ENCODE measurements at places on chromosomes 7 and 10. TPM values are rescaled to one million over a fixed set of nuclear protein-coding genes. Genes with fewer than 3 reads are reported as not detected.
A peak's percentile ranks its signal among the peaks of the same experiment; 100 is the strongest.

Gene GPR15LG
- total RNA-seq: 6.8 TPM

Gene CARD11
- total RNA-seq: 20.1 TPM

Gene SLC18A3
- total RNA-seq: 0.10 TPM

Gene CRYGN
- not detected for total RNA-seq

Gene CNNM1
- total RNA-seq: 0.35 TPM

Gene CLEC2L
- not detected for total RNA-seq

Gene FANK1
- 26.4 TPM for total RNA-seq

Gene UCN3
- total RNA-seq: not detected

GRCh38 chr10:132705943-132706342, 80.0 kb downstream of the NKX6-2 start:
- DNase-seq: no peak

- no peak for DNase-seq
Observed at GRCh38 chr10:80614576-80615416, 77.1 kb downstream of the SH2D4B start.

- DNase-seq: no peak
Observed at GRCh38 chr10:103822107-103822716, 33.2 kb downstream of the SH3PXD2A start.

- no peak for DNase-seq
Observed at GRCh38 chr7:99624484-99624883, 7.7 kb downstream of the ZSCAN25 start.

DNA sequence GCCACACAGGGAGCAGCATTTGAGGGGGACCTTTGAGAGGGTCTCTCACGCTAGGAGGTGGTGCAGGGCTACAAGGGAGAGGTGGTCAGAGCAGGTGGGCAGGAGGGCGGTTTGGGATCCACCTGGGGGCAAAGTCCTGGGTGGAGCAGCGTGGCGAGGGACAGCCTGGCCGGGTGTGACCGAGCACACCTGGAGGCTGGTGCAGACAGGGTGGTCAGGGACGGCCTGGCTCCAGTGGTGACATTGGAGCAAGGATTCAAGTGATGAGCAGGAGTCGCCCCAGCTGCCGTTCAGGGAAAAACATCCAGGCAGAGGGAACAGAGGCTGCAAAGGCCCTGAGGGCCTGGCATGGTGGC, 36.0 kb downstream of the CLIP2 start:
- no peak for DNase-seq

- no peak for DNase-seq
Observed at GRCh38 chr7:40656349-40656748, 521.5 kb downstream of the SUGCT start.

- DNase-seq: no peak
Observed at GRCh38 chr10:78065611-78066010, 31.9 kb downstream of the RPS24 start.

DNA sequence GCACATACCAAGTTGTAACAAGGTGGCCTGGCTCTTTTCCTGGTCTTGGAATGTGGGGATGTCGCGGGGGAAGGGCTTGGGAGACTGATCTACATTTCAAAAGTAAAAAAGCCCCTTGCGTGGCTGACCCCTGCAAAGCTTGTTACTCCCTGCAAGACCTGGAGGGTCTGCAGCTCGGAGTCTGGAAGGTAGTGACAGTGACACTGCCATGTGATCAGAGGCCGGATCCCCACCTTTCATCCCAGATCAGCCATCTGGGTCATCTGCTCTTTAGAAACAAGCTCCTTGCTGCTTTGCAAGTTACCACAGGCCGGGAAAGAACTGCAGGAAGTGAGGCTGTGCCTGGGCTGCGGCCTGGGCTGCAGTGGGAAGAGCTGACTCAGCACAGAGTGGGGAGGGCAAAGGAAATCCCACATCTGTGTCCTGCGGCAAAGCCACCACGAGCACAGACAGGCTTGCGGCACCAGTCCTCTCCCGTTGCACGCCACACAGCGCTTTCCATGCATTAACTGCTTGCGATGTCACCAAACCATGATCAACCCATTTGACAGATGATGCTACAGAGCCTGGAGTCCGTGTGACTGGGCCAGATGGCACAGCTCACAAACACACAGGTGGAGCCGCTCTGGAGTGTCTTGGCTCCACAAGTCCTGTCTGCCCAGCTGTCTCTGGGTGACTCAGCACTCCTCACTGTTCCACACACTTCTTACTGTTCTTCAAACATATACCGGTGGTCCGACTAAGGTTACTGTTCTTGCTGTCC, 97.7 kb downstream of the SH3PXD2A start:
- peak; percentile 63 for DNase-seq

DNA sequence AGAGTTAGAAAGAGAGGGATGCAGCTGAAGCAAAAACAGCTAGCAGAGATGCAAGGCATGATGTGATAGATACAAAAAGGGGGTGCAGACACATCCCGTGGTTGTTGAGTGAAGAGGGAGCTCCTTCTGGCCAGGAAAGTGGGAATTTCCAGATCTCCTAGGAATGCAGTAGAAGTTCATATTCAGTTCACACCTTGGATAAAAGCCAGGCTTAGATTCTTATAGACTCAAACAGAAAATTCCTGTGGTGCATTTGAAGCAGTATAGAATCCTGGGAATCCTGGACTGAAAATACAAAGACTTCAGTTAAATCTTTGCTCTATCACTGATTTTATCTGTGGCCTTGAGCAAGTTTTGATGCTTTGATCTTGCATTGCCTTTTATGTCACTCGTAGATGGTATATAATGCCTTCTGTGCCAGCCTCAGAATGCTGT, 33.9 kb downstream of the SGPL1 start:
- peak; percentile 69 for DNase-seq

DNA sequence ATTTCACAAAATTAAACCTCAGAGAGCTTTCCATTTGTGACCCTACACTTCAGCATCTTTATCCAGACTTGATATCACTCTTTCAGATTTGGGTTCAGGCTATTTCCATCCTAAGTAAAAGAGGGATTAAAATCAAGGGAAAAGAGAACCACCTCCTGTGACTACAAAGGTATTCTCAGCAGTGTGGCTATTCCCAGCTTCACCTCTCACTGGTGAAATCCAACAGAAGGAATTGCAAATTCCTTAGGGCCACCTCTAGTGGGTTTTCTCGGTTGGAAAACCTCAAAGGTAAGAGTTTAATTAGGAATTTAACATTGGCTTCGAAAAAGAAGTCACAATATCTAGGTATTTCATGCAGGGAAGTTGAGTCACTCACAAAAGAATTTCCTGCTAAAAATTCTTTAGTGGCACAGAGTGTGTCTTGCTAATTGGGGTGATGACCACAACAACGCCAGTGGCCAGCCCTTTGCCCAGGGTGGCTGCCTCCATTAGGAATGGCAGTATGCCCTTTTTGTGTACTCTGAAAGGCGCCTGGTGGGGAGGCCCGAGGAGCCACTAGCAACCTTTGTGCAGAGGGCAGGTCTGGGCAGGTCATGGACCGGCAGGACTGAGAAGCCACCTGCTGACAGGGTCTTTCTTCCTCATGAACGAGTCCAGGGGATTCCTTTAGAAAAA, 52.2 kb downstream of the SEM1 start:
- DNase-seq: peak; percentile 67

- peak; percentile 92 for DNase-seq
Observed at GRCh38 chr7:15015545-15016314, 113.2 kb upstream of the DGKB start.

GRCh38 chr10:59508956-59509355, 146.6 kb upstream of the FAM13C start:
- DNase-seq: no peak

GRCh38 chr10:104109908-104110662, 11.9 kb upstream of the SFR1 start:
- peak; percentile 98 for DNase-seq

DNA sequence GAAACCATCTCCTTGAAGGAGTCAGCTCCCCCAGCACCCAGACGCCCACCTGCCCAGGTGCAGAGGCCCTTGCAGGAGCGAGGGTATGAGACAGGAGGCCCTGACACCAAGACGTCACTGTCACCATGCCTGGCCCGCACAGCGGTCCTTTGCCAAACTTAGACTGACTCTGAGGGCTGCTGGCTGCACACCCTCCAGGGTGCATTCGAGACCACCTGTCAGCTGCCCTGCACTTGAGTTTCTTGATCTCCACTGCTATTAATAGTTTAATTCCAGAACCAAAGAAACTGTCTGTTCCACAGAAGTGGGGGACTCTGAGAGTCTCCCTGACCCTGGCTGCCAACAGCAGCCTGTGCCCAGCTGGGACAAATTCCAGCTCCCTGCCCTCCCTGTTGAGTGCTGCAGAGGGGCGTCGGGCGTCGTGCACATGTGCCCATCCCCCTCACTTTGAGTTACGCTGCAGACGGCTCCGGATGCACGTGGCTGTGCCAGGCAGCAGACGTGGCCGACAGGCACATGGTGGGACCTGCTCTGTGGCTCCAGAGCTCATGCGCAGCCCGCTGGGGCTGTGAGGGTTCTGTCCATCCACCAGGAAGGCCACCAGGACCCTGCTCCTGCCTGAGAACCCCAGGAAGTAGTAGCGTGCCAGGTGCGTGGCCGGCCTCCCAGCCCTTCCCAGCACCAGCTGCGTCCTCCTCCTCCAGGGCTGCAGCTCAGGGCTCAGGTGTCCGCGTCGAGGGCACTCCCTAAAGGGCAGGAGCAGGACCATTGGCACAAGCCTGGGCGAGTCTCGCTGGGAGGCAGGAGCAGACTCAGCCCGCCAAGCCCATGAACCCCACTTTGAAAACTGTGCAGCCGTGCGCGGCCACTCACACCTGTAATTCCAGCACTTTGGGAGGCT, 24.8 kb downstream of the ELFN1 start:
- no peak for DNase-seq

- DNase-seq: no peak
Observed at GRCh38 chr10:1173091-1173490, 116.9 kb downstream of the WDR37 start.

DNA sequence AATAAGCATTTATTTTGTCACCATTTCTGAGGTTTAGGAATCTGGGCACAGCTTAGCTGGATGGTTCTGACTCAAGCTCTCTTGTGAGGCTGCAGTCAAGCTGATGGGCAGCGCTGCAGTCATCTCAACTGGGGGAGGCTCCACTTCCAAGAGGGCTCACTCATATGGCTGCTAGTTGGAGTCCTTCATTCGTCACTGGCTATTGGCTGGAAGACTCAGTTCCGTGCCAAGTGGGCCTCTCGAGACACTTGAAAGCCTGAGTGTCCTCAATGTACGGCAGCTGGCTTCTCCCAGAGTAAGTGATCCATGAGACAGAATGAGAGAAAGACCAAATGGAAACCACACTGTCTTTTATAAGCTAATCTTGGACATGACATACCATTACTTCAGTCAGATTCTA, 21.6 kb upstream of the COL13A1 start:
- DNase-seq: no peak

All from renal cortical epithelial cell (primary cell).